ENCODE measurements at places on chromosomes 7 and 10. TPM values are rescaled to one million over a fixed set of nuclear protein-coding genes. Genes with fewer than 3 reads are reported as not detected.

DNA sequence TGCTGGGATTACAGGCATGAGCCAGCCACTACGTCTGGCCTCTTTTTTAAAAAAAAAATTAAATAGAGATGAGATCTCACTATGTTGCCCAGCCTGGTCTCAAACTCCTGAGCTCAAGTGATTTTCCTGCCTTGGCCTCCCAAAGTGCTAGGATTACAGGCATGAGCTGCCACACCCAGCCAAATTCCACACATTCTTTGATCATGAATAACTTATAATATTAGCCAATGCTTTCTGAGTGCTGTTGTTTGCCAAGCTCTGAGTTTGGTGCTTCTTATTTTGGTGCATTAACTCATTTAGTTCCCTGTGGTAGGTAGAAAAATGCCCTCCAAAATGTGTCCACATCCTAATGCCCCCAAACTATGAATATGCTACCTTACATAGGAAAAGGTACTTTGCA, 47.2 kb upstream of the MKI67 start:
- H3K36me3 ChIP-seq, result no peaks in the 10 kb centered on the region
- no peak overlapping the region for H3K27ac ChIP-seq
- no peaks in the 10 kb centered on the region for H3K4me1 ChIP-seq
- no peak overlapping the region for H3K4me3 ChIP-seq
- no peak for DNase-seq

- no peaks in the 10 kb centered on the region for H3K36me3 ChIP-seq
- no peak overlapping the region for H3K27ac ChIP-seq
- H3K4me1 ChIP-seq, result no peaks in the 10 kb centered on the region
- H3K27me3 ChIP-seq, result no peaks in the 10 kb centered on the region
- H3K4me3 ChIP-seq, result no peak overlapping the region
- DNase-seq, result no peak
These were observed 135.4 kb upstream of the FZD1 start for GRCh38 chr7:91128683-91129348.

GRCh38 chr7:138746073-138746472, 44.9 kb upstream of the SVOPL start:
- DNase-seq, result no peak
- H3K36me3 ChIP-seq, result no peaks in the 10 kb centered on the region
- no peak overlapping the region for H3K27ac ChIP-seq
- H3K4me1 ChIP-seq, result peaks cover 16% of the 10 kb centered on the region

DNA sequence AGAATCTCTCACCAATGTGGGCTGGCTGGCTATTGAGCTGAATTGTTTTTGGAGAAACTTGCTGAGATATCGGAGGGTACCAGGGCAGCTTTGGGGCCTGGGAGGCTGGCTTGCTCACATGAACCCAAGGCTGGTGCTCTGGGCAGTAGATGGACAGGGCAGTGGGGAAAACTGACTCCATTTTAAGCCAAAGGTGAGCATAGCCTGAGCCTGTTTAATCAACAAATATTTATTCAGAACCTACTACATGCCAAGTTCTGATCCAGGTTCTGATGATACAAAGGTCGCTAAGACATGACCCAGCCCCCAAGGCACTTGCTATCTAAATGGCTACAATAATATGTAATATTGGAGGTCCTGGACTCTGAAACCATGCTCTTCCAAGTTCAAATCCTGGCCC, 86.6 kb downstream of the BUB3 start:
- H3K27me3 ChIP-seq, result no peaks in the 10 kb centered on the region
- no peak overlapping the region for H3K4me3 ChIP-seq
- no peak for DNase-seq
- no peak overlapping the region for H3K27ac ChIP-seq
- no peaks in the 10 kb centered on the region for H3K4me1 ChIP-seq

- DNase-seq, result no peak
- no peaks in the 10 kb centered on the region for H3K4me1 ChIP-seq
- H3K27ac ChIP-seq, result no peak overlapping the region
- H3K27me3 ChIP-seq, result no peaks in the 10 kb centered on the region
These were observed 291.2 kb downstream of the LRMDA start for GRCh38 chr10:75722609-75723008.

DNA sequence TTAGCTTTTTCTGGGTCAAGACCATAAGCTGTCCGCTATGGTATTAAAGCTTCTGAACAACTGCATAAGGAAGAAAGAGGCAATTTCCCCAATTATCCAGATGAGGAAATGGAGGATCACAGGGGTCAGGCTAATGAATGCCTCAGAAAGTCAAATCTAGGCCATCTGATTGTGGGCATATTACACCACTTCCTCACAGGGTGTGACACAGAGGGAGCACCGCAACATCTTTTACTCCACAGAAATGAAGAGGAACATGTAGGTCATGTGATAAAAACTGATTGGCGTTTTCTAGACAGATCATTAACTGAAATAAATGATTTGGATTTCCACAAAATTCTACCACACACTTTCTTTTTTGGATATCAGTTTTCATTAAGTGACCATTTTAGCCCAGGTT, 384.4 kb downstream of the PARD3 start:
- no peak overlapping the region for H3K4me3 ChIP-seq
- no peaks in the 10 kb centered on the region for H3K4me1 ChIP-seq
- H3K36me3 ChIP-seq, result no peaks in the 10 kb centered on the region
- no peaks in the 10 kb centered on the region for H3K27me3 ChIP-seq
- no peak for DNase-seq

GRCh38 chr7:31413766-31414165, 73.2 kb upstream of the NEUROD6 start:
- no peak overlapping the region for H3K27ac ChIP-seq
- H3K27me3 ChIP-seq, result no peaks in the 10 kb centered on the region
- H3K36me3 ChIP-seq, result no peaks in the 10 kb centered on the region
- no peak for DNase-seq
- no peak overlapping the region for H3K4me3 ChIP-seq

GRCh38 chr10:102230264-102230860, 4.3 kb downstream of the ELOVL3 start:
- DNase-seq, result peak; percentile 61
- no peaks in the 10 kb centered on the region for H3K36me3 ChIP-seq
- no peaks in the 10 kb centered on the region for H3K27me3 ChIP-seq
- peaks cover 9% of the 10 kb centered on the region for H3K4me1 ChIP-seq
- peak overlapping the region; percentile 57 for H3K4me3 ChIP-seq

DNA sequence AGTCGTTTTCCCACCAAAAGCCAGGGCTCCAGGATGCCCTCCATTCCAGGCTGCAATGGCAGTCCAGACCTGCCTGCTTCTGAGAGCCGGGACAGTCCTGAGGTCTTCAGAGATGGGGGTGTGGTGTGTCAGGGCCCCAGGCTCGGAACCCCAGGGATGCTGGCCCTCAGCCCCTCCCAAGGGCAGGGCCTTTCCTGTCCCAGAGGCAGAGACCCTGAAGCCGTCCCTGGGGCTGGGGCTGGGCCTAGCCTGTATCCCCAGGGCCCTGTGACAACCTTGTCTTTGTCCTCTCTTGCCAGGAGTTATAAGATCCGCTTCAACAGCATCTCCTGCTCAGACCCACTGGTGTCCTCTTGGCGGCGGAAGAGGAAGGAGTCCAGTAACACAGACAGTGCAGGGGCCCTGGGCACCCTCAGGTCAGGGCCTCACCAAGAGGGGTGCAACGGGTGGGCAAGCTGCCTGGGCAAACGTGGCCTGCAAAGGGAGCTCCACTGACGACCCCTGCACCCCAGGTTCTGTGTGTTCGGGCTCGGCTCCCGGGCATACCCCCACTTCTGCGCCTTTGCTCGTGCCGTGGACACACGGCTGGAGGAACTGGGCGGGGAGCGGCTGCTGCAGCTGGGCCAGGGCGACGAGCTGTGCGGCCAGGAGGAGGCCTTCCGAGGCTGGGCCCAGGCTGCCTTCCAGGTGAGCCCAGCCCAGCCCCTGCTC, 15.9 kb downstream of the NOS3 start:
- peaks cover 32% of the 10 kb centered on the region for H3K4me1 ChIP-seq
- H3K36me3 ChIP-seq, result no peaks in the 10 kb centered on the region
- DNase-seq, result peak; percentile 11
- no peak overlapping the region for H3K27ac ChIP-seq

DNA sequence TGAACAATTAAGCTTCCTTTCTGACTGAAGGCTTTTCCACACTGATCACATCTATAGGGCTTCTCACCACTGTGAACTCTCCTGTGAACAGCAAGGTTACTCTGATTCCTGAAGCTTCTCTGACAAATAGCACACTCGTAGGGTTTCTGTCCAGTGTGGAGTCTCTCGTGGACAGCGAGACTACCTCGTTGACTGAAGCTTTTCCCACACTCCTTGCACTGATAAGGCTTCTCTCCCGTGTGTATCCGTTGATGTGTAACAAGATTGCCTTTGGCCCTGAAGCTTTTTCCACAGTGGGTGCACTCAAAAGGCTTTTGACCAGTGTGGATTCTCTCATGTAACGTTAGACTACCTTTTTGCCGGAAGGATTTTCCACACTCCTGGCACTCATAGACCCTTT, 4.4 kb downstream of the ZNF32 start:
- H3K27ac ChIP-seq, result no peak overlapping the region
- no peak overlapping the region for H3K4me3 ChIP-seq
- H3K36me3 ChIP-seq, result no peaks in the 10 kb centered on the region
- no peaks in the 10 kb centered on the region for H3K4me1 ChIP-seq
- H3K27me3 ChIP-seq, result no peaks in the 10 kb centered on the region

- no peaks in the 10 kb centered on the region for H3K27me3 ChIP-seq
- no peaks in the 10 kb centered on the region for H3K36me3 ChIP-seq
- DNase-seq, result no peak
These were observed 88.4 kb downstream of the POLR1F start for GRCh38 chr7:19620470-19620869.

STAMBPL1 gene
- total RNA-seq, result 7.6 TPM

- no peaks in the 10 kb centered on the region for H3K4me1 ChIP-seq
- DNase-seq, result peak; percentile 9
- H3K27ac ChIP-seq, result no peak overlapping the region
These were observed 70.7 kb downstream of the CABCOCO1 start for GRCh38 chr10:61733358-61733940.

IRF5 gene
- 5.8 TPM for total RNA-seq

DNA sequence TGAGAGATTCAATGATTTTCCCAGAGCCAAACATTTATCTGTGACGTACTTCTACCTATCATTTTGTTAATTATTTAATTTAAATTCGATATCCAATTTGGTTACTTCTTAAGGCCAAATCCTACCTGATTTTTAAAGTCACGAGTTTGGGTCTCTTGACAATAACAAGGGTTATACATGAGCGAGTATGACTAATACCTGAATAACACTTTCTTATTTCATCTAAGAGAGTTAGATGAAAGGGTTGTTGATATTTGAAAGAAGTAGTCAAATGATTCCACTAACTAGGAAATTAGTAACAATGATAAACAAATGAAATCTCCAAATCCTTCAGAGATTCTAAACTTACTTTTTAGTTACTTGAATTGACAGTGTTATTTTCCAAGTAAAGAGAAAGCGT, 1086.9 kb downstream of the XPNPEP1 start:
- H3K36me3 ChIP-seq, result no peaks in the 10 kb centered on the region
- H3K27me3 ChIP-seq, result no peaks in the 10 kb centered on the region
- no peak overlapping the region for H3K27ac ChIP-seq
- DNase-seq, result no peak
- H3K4me3 ChIP-seq, result no peak overlapping the region
- no peaks in the 10 kb centered on the region for H3K4me1 ChIP-seq

ZNF107 gene
- total RNA-seq, result 4.8 TPM

CCL26 gene
- total RNA-seq, result not detected

GRCh38 chr10:133258818-133259601, 17.7 kb downstream of the ADAM8 start:
- H3K4me1 ChIP-seq, result peaks cover 26% of the 10 kb centered on the region
- H3K27ac ChIP-seq, result peak overlapping the region; percentile 71
- no peaks in the 10 kb centered on the region for H3K36me3 ChIP-seq
- no peak overlapping the region for H3K4me3 ChIP-seq
- DNase-seq, result peak; percentile 88

GRCh38 chr10:109933984-109934565, 10.8 kb upstream of the XPNPEP1 start:
- no peak overlapping the region for H3K4me3 ChIP-seq
- no peaks in the 10 kb centered on the region for H3K27me3 ChIP-seq
- no peaks in the 10 kb centered on the region for H3K36me3 ChIP-seq

GRCh38 chr7:27567266-27567665, 95.4 kb downstream of the HIBADH start:
- H3K4me3 ChIP-seq, result no peak overlapping the region
- no peak for DNase-seq
- no peaks in the 10 kb centered on the region for H3K27me3 ChIP-seq
- no peaks in the 10 kb centered on the region for H3K4me1 ChIP-seq
- no peak overlapping the region for H3K27ac ChIP-seq
- H3K36me3 ChIP-seq, result no peaks in the 10 kb centered on the region

AP4M1 gene
- total RNA-seq, result 26.2 TPM

GRID2IP gene
- 1.3 TPM for total RNA-seq

DNA sequence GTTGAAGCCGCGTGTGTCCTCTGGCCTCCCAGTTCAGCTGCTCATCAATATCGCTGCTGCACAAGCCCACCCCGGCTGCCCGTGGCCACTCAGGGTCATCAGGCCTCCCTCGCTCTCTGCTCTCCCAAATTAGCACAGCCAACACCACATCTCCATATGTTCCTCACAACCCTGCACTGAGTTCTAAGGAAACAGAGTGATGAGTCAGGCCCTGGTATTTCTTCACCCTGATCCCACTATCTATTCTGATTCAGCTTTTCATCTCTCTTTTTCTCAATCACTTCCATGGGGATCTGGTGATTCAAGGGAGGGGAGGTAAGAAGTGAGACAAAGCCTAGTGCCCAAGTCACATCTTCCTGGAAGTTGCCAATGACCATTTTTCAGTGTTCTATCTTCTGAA, 23.8 kb downstream of the CYTH3 start:
- H3K4me1 ChIP-seq, result no peaks in the 10 kb centered on the region
- DNase-seq, result no peak
- no peaks in the 10 kb centered on the region for H3K36me3 ChIP-seq
- no peak overlapping the region for H3K27ac ChIP-seq
- H3K4me3 ChIP-seq, result no peak overlapping the region

DNA sequence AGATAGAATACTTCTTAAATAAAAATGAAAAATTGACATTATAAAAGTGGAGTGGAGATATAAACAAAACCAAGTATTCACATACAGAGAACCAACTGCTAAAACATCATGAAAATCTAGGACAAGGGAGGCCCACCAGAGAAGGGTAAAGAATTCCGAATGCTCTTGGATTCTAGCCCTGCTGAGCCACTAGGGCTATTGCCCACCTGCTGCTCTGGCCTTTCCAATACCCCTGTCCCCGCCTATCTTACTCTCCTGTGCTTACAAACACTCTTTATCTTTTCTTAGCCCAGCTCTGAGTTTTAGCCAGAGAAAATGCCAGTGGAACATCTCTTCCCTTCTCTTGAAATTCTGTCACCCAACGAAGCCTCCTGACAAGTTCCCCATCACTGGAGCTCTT, 100.3 kb downstream of the MACC1 start:
- no peaks in the 10 kb centered on the region for H3K27me3 ChIP-seq
- no peak for DNase-seq
- H3K4me1 ChIP-seq, result no peaks in the 10 kb centered on the region
- H3K36me3 ChIP-seq, result no peaks in the 10 kb centered on the region
- H3K27ac ChIP-seq, result no peak overlapping the region

TRPV6 gene
- total RNA-seq, result 14.7 TPM

HOGA1 gene
- total RNA-seq, result 3.4 TPM

GRCh38 chr10:78332657-78333056, 299.0 kb downstream of the RPS24 start:
- H3K36me3 ChIP-seq, result no peaks in the 10 kb centered on the region
- H3K4me1 ChIP-seq, result no peaks in the 10 kb centered on the region
- no peak overlapping the region for H3K4me3 ChIP-seq
- H3K27me3 ChIP-seq, result peaks cover 4% of the 10 kb centered on the region
